ENCODE measurements at places on chromosomes 5 and 9.

DNA sequence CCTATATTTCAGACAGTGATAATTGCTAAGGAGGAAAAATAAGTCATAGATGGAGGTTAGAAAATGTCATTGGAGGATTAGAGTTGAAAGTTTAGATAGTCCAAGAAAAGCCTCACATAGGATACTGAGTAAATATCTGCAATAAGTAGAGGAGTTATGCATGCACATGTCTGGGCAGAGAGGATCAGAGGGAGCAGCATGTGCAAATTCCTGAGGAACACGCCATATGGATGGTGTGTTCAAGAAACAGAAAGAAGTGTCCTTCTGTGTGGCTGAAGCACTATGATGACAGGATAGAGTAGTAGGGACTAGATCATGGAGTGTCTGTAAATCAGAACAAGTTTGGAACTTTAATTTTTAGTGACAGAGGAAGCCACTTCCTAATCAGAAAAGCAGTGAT, 52.2 kb downstream of the SGCD start:
- DNase-seq: no peak

DNA sequence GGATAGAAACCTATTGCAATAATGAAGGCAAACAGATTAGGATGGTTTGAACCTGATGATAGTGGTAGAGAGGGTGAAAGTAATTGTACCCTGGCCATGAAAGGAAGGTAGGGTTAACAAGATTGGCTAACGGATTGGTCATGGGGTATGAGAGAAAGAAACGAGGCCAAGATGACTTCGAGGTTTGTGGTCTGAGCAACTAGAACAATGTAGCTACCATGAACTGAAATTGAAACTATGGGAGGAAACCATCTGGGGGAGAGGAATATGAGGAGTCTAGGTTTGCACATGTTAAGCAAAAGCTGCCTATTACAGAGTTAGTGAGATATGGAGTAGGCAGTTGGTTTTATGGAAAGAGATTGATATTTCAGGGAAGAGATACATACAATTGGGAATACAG, 406.0 kb downstream of the PRELID2 start:
- DNase-seq: no peak

GRCh38 chr5:30676223-30676840, 517.2 kb upstream of the CDH6 start:
- no peak for DNase-seq

- peak; percentile 28 for DNase-seq
Observed at GRCh38 chr9:126859111-126859510, 1.3 kb upstream of the ZBTB34 start.

DNA sequence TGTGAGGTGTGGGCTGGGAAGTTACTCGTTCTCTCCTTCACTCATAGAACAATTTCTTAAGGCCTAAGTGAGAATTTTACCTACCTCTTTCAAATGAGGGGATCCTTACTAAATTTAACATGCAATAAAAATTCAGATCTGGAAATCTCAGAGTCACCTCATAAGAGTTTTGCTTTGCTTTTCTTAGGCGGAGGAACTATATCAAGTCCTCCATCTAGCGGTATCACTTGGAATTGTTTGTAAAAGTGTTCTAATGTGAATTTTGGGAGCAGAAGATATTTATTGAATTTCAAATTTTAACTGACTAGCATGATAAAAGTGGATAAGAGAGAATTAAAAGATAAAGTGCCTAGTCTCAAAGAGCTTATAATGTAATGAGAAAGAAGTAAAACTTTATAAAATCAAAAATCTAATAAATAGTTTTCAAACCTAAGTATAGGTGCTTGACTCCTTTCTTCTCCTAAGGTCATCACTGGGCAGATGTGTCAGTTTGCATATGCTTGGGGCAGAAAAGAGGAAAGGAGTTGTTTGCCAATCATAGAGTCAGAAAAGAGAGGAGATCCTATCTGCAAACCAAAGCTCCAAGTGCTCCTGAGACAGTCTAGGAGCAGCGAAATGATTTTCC, 145.7 kb upstream of the DAB2 start:
- DNase-seq: no peak

- no peak for DNase-seq
Observed at GRCh38 chr5:25119650-25120049, 474.9 kb upstream of the CDH10 start.

GRCh38 chr5:106399391-106399790, 1271.3 kb downstream of the EFNA5 start:
- no peak for DNase-seq

GRCh38 chr5:82234885-82235284, 43.3 kb downstream of the RPS23 start:
- DNase-seq: no peak

GRCh38 chr5:130541617-130542221, 623.3 kb downstream of the HINT1 start:
- no peak for DNase-seq

DNA sequence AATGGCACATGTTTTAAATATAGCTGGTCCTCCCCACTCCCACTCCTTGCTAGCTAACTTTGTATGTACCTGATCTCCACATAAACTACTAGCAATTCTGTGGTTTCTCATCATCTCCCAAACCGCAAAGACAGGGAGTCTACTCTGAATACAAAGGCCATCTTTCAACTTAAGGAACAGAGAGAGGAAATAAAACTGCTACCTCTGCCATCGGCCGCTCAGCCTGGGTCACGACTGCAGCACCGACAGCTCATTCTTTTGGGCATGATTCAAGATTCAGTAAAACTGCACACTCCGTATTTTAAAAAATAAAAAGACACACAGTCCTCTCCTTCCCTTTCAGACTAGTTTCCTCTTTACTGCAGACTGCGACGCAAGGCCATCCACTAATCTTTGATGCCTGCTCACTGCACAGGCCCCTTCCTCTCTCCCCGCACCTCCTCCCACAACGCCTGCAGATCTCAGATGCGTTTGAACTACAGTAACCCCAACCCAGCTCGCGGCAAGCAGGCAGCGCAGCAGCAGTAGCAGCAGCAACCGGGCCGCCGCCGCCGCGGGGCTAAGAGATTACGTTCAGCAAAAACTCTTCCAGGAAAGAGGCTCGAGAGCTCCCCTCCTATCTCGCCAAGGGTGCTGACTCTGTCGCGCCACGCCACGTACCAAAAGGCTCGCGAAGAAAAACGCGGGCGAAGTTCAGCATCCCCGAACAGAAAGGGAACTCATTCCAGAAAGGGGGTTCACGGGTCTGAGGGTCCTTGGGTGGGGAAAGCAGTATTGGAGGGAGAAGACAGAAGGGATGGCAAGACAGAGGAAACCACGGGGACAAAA, 1.5 kb downstream of the RNF145 start:
- DNase-seq: peak; percentile 90

DNA sequence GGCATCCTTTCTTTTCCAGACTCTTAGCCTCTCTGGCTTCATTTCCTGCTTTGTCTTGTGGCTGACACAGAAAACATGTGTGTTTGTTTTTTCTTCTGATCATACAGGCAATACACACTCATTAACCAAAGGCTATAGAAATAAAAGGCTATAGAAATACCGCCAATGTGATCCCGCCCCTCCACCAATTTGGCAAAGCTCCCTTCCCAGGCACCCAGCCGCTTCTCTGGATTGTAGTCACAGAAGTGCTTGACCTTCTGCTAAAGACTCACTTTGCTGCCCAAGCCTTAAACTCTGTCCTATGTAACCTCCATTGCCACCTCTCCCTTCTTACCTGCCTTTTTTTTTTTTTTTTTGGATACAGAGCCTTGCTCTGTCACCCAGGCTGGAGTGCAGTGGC, 5.3 kb downstream of the TXNDC15 start:
- no peak for DNase-seq

GRCh38 chr9:86241216-86241615, 18.2 kb downstream of the C9orf153 start:
- DNase-seq: no peak

DNA sequence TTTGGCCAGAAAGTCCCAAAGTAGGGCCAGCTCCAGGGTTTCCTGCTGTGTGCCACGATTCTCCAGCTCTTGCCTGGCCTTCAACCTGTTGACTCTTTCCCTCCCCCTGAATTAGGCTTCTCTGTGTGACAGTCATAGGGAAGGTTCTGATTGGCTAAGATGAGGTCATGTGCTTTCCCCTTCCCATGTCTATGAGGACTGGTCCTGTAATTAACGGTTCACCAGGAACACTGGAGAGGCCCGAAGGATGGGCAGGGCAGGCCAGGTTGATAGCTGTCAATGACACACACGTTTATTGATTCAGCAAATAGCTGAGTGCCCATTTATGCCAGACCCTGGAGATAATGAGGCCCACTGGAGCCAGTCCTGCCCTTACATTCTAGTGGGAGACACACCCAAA, 9.0 kb upstream of the PRR7 start:
- no peak for DNase-seq

GRCh38 chr9:120490888-120491595, 88.9 kb downstream of the CDK5RAP2 start:
- peak; percentile 22 for DNase-seq

- DNase-seq: no peak
Observed at GRCh38 chr5:110757118-110757729, 18.4 kb downstream of the SLC25A46 start.

GRCh38 chr5:68264024-68264956, 48.7 kb downstream of the PIK3R1 start:
- no peak for DNase-seq

GRCh38 chr9:13026956-13027355, 252.1 kb downstream of the LURAP1L start:
- DNase-seq: no peak

DNA sequence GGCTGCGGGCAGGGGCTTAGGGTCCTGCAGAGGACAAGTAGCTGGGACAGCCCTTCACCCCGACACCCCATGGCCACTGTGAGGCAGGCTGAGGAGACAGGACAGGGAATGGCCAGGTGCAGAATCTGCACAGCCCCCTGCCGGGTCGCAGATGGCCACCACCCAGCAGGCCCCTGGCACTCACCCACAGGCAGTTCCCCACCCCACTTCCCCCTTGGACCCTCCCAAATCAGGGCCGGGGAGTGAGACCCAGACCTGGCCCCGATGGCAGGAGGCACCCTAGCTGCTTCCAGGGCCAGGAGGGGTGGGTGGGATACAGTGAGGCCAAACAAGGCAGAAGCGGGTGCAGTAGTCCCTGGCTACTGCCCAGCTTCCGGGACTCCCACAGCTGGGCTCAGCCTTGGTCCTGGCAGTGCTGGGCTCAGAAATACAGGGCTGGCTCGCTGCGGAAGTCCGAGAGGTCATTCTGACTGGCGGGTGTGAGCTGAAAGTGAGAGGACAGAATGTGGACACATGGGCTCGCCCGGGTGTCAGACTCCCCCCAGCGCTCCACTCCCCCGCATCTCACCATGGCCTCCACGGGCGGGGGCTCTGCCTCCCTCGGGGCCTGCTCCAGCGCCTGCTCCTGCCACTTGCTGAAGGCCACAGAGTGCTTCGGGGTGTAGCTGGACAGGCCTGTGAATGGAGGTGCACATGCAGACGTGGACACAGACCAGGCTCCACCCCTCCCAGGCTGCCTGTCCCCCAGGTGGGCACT, 3.4 kb downstream of the SSNA1 start:
- no peak for DNase-seq

DNA sequence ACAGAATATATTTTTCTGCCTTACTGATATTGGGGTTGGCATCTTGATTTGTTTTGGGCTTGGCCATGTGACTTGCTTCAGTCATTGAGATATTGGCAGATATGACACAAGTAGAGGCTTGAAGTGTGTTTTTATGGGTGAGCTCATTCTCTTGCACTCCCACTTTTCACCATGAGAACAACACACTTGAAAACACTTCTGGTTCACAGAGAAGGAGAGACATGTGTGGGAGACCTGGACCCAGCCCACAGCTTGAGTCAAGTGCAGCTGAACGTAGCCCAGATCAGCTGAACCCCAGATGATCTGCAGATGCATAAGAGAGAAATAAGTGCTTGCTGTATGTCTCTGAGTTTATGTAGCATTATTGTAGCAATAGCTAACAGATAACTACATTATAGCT, 155.4 kb downstream of the SEMA6A start:
- no peak for DNase-seq

DNA sequence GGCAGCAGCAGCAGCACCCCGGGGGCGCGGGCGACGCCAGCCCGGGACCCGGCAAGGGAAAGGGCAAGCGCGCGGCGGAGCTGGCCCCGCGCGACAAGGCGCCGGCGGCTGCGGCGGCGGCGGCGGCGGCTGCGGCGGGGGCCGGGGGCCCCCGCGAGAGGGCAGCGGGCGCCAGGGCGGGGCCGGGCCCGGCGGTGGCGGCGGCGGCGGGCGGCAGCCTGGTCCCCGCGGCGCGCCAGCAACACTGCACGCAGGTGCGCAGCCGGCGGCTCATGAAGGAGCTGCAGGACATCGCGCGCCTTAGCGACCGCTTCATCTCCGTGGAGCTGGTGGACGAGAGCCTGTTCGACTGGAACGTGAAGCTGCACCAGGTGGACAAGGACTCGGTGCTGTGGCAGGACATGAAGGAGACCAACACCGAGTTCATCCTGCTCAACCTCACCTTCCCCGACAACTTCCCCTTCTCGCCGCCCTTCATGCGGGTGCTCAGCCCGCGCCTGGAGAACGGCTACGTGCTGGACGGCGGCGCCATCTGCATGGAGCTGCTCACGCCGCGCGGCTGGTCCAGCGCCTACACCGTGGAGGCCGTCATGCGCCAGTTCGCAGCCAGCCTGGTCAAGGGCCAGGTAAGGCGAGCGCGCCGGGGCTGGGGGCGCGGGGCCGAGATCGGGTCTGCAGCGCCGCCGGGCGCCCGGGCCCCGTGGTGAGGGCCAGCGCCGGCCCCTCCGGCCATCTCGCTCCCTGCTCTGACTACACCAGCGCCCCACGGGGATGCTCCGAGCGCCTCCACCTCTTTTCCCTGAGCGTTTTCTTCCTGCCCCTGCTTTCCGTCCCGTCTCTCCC, at the start of gene UBE2QL1:
UBE2QL1 (plus strand) TSS at position 238 of the 843 bp plus-strand sequence; CDS start at position 273, 35 bp downstream.
- DNase-seq: peak; percentile 78

DNA sequence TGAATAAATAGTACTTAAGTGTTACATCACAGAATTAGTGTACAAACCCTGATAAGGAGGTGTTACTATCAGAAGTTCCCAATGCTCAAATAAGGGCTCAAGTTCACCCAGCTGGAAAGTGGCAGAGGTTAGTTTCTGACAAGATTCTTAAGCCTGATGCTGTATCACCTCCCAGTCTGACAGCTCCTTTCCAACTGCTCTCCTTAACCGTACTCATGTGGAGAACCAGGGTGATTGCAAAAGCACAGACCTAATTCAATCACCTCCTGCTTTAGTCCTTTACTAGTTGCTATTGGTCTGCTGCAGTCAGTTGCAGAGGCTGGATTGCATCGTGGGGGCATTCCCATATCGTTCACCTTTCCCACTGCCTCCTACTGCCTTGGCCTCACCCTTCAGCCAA, 100.4 kb upstream of the ZNF618 start:
- no peak for DNase-seq

DNA sequence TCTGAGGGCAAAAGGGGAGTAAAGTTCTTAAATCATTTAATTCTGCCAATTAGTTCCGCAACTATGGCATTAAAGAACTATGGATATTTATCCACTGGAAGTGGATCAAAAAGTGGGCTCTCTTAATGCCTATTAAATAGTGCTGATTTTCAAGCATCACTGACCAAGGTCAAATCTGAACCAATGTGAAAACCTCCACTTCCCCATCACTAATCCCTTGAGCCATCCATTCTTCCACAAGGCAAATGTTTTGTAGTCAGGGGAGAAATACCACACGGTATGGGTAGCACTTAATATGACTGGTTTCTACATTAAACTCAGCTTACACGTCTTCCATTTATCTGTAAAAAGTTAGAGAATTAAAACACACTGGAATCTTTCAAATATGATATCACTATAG, 57.6 kb downstream of the MLLT3 start:
- DNase-seq: no peak

Measured in endodermal cell (in vitro differentiated cells).